GM23248 (cell line): ENCODE measurements at places on chromosomes 1 and 21. TPM values are rescaled to one million over a fixed set of nuclear protein-coding genes. Genes with fewer than 3 reads are reported as not detected.

GRCh38 chr1:46619656-46620258 is 3.1 kb upstream of the MOB3C start:
- peaks cover 25% of the 10 kb centered on the region for H3K4me1 ChIP-seq
- no peaks in the 10 kb centered on the region for H3K27me3 ChIP-seq
- no peak overlapping the region for H3K27ac ChIP-seq
- DNase-seq, result no peak

- no peaks in the 10 kb centered on the region for H3K36me3 ChIP-seq
- H3K27ac ChIP-seq, result no peak overlapping the region
- H3K4me3 ChIP-seq, result no peak overlapping the region
- peaks cover 16% of the 10 kb centered on the region for H3K27me3 ChIP-seq
- DNase-seq, result no peak
Observed at GRCh38 chr1:204383163-204383904, 23.6 kb upstream of the PLEKHA6 start.

The KCNN3 gene
- not detected in 2 replicates for total RNA-seq

DNA sequence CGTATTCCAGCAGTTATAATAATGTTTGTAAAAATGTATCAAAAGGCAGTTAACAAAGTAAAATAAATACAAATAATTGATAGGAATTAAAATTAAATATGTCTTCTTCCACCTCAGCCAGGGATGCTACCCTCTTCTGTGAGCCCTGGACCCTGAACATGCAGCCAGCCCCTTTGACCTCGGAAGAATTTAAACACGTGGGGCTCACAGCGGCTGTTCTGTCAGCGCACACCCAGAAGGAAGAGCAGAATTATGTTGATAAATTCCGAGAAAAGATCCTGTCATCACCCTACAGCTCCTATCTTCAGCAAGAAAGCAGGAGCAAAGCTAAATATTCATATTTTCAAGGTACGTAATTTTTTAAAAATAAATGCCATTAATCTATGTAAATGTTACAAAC is 26.5 kb downstream of the UTS2 start:
- DNase-seq, result no peak
- no peaks in the 10 kb centered on the region for H3K4me1 ChIP-seq
- no peak overlapping the region for H3K27ac ChIP-seq
- no peaks in the 10 kb centered on the region for H3K27me3 ChIP-seq
- H3K4me3 ChIP-seq, result no peak overlapping the region

DNA sequence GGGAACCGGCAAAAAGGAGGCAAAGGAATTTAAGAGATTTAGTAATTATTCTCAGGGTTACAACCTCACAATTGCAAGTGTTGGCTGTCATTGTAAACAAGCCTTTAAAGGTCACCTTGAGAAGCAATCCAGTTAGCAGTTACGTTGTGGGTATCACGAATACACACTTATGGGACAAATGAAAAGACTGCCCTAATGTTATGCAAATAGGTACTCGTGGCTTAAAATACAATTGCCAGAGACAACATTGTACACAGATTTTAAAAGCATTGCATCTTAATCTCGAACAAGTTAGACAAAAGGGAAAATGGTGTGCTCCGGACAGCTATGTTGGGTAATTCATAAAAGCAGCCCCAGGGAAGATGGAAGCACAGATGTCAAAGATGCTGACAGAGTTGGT is 120.5 kb upstream of the ZC3H12A start:
- H3K4me1 ChIP-seq, result no peaks in the 10 kb centered on the region
- H3K4me3 ChIP-seq, result no peak overlapping the region
- H3K27me3 ChIP-seq, result no peaks in the 10 kb centered on the region
- no peak overlapping the region for H3K27ac ChIP-seq

The FAM78B gene
- total RNA-seq, result 0.43 TPM in 1 of 2 replicates, not detected in the other

The VWA1 gene
- 1.4 and 2.3 TPM in 2 replicates for total RNA-seq

DNA sequence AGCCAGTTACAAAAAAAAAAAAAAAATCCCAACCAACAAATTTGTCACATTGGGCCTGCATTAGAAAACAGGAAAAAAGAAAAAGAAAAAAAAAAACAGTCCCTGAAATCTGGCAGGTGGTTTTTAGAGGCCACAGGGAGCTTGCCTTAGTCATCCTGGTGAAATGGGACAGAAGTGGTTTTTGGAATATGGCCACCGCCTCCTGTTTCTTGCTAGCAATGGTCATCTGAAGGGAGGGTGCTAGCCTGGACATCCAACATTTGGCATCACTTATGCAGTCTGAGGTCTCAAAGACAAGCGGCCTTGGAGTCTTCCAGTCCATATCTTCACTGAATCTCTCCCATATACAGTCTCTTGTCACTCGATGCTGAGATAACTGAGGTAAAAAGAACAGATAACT is 20.1 kb upstream of the NKAIN1 start:
- peaks cover 31% of the 10 kb centered on the region for H3K36me3 ChIP-seq
- no peak overlapping the region for H3K4me3 ChIP-seq
- H3K27me3 ChIP-seq, result no peaks in the 10 kb centered on the region
- H3K27ac ChIP-seq, result no peak overlapping the region
- DNase-seq, result no peak

DNA sequence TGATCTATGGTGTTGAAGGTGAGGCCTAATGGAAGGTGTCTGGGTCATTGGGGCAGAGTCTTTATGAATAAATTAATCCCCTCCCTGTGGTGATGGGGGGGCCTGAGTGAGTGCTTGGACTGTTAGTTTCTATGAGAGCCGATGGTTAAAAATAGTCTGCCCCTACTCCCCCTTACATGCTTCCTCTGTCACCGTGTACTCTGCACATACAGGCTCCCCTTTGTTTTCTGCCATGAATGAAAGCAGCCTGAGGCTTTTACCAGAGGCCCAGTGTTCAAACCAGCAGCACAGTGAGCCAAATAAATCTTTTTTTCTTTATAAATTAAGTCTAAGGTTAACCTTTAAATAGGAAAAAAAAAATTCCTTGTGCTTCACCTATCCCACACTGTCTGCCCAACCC is 657.0 kb downstream of the AMY1C start:
- H3K27ac ChIP-seq, result no peak overlapping the region
- DNase-seq, result no peak
- no peak overlapping the region for H3K4me3 ChIP-seq
- H3K36me3 ChIP-seq, result no peaks in the 10 kb centered on the region
- H3K27me3 ChIP-seq, result no peaks in the 10 kb centered on the region

DNA sequence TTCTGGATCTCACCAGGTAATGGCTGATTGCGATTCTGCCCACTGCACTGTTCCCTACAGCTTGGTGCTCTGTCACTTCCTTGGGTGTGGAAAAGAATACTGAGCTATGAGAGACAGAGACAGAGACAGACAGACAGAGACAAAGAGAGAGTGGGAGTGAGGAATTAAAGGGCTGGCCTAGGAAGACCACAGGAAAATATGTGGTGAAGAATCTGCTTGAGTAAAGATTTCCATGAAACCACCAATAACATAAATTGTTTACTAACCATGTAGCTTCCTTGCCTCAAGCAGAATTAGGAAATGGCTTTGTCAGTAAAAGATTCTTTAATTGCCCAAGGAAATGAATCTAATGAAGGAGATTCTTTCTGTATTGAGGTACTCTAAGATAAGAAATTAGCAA is 54.4 kb downstream of the MPZL1 start:
- peak overlapping the region; percentile 44 for H3K27ac ChIP-seq
- peaks cover 32% of the 10 kb centered on the region for H3K4me1 ChIP-seq
- no peaks in the 10 kb centered on the region for H3K27me3 ChIP-seq
- H3K4me3 ChIP-seq, result no peak overlapping the region

The NBPF10 gene
- total RNA-seq, result 2.3 and 3.2 TPM in 2 replicates

The FHAD1 gene
- total RNA-seq, result not detected in 2 replicates

The FAM72B gene
- total RNA-seq, result 0.51 and 1.9 TPM in 2 replicates

DNA sequence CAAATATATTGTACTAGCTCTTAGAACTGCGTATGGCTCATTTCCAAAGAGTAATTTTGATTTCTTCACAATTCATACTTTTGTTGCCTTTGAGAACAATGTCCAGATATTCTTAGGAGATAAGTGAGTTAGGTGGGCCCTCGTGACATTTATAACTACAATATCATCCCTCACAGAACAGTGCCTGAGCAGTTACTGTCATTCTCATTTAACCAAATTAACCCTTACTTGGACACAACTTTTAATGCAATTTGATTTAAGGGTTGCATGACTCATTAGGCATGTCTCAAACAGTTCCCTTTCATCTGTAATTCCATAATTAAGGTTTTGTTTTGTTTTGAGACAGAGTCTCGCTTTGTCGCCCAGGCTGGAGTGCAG is 68.1 kb upstream of the DNAH14 start:
- peaks cover 17% of the 10 kb centered on the region; the same call in 1 of the 2 replicates for H3K27me3 ChIP-seq
- no peaks in the 10 kb centered on the region for H3K4me1 ChIP-seq
- H3K4me3 ChIP-seq, result no peak overlapping the region
- no peak overlapping the region for H3K27ac ChIP-seq

GRCh38 chr1:53214376-53214940 is 6.0 kb downstream of the CZIB start:
- H3K4me1 ChIP-seq, result peaks cover 6% of the 10 kb centered on the region
- H3K36me3 ChIP-seq, result peaks cover 32% of the 10 kb centered on the region
- no peak overlapping the region for H3K27ac ChIP-seq
- H3K4me3 ChIP-seq, result no peak overlapping the region

DNA sequence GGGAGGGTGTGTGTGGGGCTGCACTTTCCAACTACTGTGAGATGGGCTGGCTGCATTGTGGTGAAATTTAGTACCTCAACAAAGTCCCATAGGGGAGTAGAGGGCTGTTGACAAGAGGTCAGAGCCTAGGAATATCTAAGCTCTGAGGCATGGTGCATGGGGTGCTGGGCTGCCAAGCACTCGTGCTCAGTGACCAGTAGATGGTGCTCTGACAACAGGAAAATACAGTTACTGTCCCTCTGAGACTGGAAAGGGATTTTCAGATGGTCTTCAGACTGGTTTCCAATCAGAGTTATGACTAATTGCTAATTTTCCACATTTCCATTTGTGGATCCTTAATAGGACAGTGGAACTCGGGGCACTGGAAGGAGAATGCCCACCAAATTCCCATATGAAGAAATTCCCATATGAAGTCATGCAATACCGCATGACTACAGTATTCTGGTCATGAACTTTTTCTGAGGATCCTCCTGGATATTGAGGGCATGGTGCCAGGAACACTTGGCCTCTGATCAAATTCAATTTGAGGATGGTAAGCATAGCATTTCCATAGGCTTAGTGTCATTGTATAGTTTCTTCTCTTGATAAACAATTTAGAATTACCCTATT is 4.1 kb upstream of the CACNA1E start:
- H3K4me3 ChIP-seq, result no peak overlapping the region
- DNase-seq, result peak; percentile 79
- H3K36me3 ChIP-seq, result no peaks in the 10 kb centered on the region
- H3K27me3 ChIP-seq, result peaks cover 48% of the 10 kb centered on the region

DNA sequence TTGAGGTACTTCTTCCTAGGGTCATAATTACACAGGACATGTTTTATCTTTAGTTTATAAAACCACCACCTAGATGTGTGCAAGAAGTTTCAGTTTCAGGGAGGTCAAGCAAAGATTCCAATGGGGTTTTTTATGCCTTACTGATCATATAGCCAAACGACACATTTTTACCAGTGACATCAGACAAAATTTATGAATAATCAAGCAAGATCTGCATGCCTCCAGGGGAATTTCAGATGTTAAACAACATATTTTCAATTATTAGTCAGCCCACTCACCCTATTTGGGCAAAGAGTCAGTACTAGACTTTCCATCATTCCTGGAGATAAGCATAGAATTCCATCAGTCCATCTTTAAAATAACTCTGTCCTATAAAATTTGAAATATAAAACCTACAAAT is 867.4 kb downstream of the KCNT2 start:
- DNase-seq, result peak; percentile 52
- no peaks in the 10 kb centered on the region for H3K36me3 ChIP-seq
- no peak overlapping the region for H3K27ac ChIP-seq
- H3K4me3 ChIP-seq, result no peak overlapping the region
- peaks cover 32% of the 10 kb centered on the region for H3K4me1 ChIP-seq

The HNRNPCL2 gene
- not detected in 2 replicates for total RNA-seq

DNA sequence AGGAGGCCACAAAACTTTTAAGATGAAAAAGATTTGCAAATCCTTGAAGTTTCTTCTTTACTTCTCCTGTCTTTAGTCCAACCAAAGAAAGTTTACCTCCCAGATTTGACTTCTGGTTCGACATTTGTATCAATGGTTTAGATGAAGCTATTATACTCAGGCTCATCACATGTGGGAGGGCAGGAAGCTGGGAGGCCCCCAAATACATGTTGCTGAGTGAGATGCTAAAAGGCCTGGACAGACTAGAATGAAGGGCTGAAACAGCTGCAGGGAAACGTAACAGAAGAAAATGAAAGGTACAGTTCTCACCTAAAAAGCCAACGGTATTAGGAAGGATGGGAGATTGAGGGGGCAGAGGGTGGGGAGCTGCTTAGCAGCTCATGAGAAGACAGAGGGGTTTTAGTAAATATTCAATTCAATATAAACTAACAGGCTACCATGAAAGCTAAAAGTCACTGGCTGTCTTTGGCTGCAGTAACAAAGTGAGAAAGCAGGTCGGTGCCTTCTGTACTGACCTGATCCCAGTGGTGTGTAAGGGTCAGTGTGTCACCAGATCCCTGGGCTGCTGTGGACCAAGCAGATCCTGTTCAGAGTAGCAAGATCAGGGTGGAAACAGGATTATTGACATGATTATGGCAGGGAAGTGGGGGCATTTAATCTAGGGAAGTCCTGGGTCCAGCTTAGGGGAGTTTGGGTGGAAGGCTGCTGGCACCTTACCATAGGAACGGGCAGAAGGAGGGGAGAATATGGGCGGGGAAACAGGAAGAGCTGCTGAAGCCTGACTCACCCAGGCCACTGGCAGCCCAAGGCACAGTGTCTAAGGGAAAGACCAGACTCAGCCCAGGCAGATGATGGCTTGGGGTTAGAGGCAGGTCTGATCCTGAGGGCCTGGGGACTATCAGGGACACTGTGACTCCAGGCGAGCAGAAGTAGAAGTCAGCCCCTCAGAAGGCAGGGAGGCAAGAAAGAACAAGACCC is 60.4 kb downstream of the KCNN3 start:
- H3K36me3 ChIP-seq, result no peaks in the 10 kb centered on the region
- H3K27me3 ChIP-seq, result peaks cover 31% of the 10 kb centered on the region
- no peak overlapping the region for H3K4me3 ChIP-seq
- no peaks in the 10 kb centered on the region for H3K4me1 ChIP-seq

The ETV3L gene
- not detected in 2 replicates for total RNA-seq

The ZBTB18 gene
- 9.2 and 10.0 TPM in 2 replicates for total RNA-seq

- H3K4me1 ChIP-seq, result no peaks in the 10 kb centered on the region
- no peaks in the 10 kb centered on the region for H3K27me3 ChIP-seq
- H3K27ac ChIP-seq, result no peak overlapping the region
- no peak for DNase-seq
Observed at GRCh38 chr1:151294742-151295462, 12.8 kb downstream of the ZNF687 start.

The TLCD4 gene
- not detected in 2 replicates for total RNA-seq

The SLC44A3 gene
- total RNA-seq, result 1.6 and 3.3 TPM in 2 replicates

DNA sequence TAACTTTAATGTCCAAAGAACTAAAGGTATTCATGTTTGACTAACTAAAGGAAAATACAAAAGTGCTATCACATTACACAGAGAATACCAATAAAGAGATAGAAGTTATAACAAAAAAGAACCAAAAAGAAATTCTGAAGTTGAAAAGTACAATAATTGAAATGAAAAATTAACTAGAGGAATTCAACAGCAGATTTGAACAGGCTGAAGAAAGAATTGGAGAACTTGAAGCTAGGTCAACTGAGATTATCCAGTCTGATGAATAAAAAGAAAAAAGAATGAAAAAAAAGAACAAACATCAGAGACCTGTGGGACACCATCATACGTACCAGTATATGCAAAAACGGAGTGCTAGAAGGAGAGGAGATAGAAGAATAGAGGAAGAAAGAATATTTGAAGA is 78.5 kb downstream of the NUP210L start:
- H3K27ac ChIP-seq, result no peak overlapping the region
- H3K4me1 ChIP-seq, result no peaks in the 10 kb centered on the region
- no peak for DNase-seq
- no peaks in the 10 kb centered on the region for H3K36me3 ChIP-seq
- H3K27me3 ChIP-seq, result no peaks in the 10 kb centered on the region
